ENCODE measurements at places on chromosomes 7 and 10. TPM values are rescaled to one million over a fixed set of nuclear protein-coding genes. Genes with fewer than 3 reads are reported as not detected.

DNA sequence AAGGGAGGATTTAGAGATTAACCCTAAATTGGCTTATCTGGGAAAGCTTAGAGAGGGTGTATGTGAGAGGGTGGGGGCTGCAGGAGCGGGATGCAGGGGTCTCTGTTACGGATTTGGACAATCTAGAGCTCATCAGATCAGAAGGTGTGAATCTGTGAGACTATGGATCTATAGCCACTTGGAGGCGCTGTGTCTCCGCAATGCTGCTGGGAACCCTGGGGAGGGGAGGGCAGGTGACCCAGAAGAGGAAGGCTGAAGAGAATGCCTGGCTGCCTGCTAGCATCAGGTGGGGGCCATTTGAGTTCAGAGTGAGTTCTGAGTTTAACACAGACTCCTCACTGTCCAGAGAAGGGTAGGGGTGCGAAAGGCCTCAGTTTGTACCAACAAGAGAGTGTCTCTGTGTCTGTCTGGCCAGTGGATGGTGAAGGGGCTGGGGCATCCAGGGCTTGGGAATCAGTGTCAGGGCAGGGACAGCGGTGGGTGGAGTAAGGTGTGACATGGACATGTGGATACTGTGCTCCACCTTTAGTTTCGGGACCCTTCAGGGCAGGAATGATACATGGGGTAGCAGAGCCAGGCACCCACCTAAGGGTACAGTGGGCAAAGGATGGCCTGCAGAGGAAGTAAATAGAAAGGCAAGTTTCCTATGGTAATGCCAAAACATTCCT, 187.3 kb upstream of the PRSS58 start:
- DNase-seq = no peak

- DNase-seq = no peak
These were observed 550 bp upstream of the CREM start for GRCh38 chr10:35126062-35126529.

The HOXA5 gene
- total RNA-seq = 25.9 TPM

The ELFN1 gene
- total RNA-seq = 2.4 TPM

The HMX2 gene
- not detected for total RNA-seq

The CRCP gene
- total RNA-seq = 49.4 TPM

- DNase-seq = no peak
These were observed 133.7 kb upstream of the TNS3 start for GRCh38 chr7:47715631-47716068.

The CPN1 gene
- not detected for total RNA-seq

DNA sequence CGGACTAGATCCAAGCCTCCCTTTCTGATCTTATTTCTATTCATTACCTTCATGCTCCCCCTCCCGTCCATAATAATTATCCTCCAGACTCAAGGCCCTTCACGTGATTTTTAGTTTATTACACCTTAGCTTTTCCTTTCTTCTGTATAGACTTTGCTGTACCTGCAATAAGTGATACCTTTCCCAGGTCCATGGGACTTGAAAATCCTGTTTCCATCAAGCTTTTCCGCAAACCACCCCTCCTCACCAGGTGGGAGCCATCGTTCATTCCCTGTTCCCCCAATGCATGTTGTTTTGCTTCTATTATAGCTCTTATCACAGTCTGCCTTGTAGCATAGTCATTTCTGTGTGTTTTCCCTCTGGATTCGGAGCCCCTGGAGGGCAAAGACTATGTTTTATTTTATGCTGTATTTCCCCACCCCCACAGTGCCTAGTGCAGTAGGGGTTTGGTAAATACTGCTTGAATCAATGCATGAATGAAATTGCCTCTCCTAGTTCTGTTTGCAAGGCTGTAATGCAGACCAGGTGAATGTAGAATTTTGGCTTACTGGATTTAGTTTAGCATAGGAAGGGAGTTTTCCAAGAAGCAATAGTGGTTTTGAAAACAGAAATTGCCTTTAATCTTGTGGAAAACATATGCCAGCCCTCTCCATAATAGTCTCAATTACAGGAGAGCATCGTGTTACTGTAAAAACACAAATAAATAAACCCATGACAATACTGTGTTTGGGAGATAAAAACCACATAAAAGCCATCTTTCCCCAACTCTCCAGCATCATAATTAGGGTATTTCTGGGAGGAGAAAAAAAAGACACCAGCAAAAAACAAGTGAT, 213.4 kb downstream of the AUTS2 start:
- DNase-seq = no peak

GRCh38 chr10:80471715-80472233, 17.7 kb downstream of the TSPAN14 start:
- DNase-seq = no peak

GRCh38 chr10:25036381-25036780, 20.0 kb downstream of the THNSL1 start:
- no peak for DNase-seq

The ACSL5 gene
- total RNA-seq = 12.2 TPM

- no peak for DNase-seq
These were observed 249.8 kb downstream of the ARHGAP12 start for GRCh38 chr10:31678575-31679516.

- DNase-seq = no peak
These were observed 1.2 kb downstream of the AHCYL2 start for GRCh38 chr7:129225931-129226572.

- no peak for DNase-seq
These were observed 53.2 kb downstream of the STK17A start for GRCh38 chr7:43636093-43636492.

DNA sequence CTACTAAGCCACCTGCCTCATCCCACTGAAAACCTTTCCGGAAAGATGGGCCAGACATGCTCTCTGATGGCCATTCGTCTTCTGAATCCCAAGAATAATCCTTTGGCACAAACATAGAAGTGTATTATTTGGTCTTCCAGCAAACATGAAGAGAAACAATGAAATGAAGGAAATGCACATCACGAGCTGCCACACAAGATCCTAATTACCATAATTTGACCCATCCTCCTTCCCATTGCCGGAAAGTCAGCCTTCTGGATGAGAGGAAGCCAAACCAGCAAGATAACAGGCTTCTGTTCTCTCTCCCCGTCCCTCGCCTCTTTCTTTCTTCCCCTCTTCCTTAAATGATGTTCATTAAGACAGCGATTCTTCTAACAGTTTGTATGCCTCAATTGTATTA, 218.9 kb upstream of the KMT2E start:
- no peak for DNase-seq

DNA sequence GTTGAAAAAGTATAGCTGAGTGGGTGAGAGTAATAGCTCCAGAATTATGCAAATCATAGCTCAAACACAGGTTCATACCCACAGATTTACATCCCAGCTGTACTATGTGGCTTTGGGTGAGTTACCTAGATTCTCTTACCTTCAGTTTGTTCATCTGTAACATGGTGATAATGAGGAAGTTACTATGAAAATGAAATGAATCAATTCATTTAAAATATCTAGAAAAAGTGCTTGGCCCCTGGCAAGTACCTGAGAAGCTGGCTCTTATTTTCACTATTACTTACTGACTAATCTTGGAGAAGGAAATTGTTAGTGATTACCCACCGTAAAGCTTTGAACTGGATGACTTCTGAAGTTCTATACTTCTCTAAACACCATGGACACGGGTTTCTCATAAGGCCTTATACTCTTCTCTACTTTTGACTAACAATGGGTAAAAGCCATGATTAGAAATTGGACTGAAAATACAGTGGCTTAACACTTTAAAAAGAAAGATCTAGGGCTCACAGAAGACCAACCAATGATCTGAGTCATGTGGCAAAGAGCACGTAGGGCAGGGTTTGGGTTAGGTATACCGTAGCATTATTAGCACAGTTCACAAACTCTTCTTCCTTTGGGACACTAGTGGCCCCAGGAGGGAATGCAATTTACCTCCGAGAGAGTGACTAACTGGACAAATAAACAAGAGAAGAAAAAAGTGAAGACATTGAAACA, 149.2 kb downstream of the PLPP4 start:
- DNase-seq = no peak

- no peak for DNase-seq
These were observed 186.8 kb downstream of the CELF2 start for GRCh38 chr10:11204351-11204942.

DNA sequence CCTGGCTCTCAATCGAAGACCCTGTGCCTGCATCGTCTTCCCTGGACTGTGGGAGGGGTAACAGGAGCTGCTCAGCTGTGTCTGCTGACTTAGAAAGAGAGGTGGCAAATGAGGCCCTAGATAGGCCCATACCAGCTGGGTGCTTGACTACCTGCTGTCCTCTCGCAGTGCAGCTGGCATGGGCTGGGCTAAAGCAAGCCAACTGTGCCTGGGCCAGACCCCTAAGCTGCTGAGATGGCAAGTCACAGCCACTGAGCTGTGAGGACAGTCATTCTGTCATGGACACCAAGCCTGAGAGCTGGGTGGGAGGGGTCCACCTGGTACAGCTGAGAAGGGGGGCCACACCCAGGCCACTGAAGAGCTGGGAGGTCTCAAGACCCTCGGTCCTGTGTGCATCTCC, 45.8 kb upstream of the AQP1 start:
- no peak for DNase-seq

The AKR1C4 gene
- not detected for total RNA-seq

DNA sequence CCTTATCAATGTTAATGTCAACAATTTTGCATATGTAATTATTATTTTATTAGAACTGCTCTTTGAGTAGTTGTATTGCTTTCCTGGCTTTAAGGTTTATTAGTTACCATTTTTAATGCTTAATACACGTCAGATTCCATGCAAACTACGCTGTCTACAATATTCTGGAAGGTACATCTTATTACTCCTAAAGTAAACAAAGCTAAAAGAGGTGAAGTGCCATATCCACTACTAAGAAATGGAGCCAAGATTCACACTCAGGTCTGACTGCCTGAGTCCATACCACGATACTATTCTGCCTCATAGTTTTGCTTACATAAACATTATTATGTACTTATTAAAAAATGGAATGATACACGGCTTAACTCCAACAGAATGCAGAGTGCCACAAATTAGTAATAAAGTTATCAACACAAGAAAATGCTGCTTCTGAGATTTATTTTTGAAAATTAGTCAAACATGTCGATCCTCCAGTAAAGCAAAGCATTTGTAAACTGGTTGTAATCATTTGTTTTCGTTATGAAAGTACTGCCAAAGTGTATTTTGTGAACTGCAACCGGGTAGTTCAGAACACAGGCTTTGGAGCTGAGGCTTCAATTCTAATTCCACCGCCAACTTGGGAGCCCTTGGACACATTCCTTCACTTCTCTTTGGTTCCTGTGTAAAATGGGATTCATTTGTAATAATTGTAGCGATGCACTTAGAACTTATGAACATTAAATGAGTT, 1.1 kb upstream of the DMTF1 start:
- no peak for DNase-seq

- DNase-seq = no peak
These were observed 127.0 kb downstream of the ANK3 start for GRCh38 chr10:60262647-60263126.

- peak; percentile 96 for DNase-seq
These were observed 91.8 kb downstream of the CREM start for GRCh38 chr10:35218339-35218955.

All from tibial nerve (tissue), 4 donors.